Upper lobe of left lung (tissue), 6 donors: ENCODE measurements at places on chromosomes 2 and 18. TPM values are rescaled to one million over a fixed set of nuclear protein-coding genes. Genes with fewer than 3 reads are reported as not detected.

The TTR gene
- total RNA-seq, result 0.86 TPM

The GALNT14 gene
- 2.6 TPM for total RNA-seq

The CDH20 gene
- total RNA-seq, result not detected

The GRB14 gene
- 2.7 TPM for total RNA-seq

The HOXD8 gene
- total RNA-seq, result 0.74 TPM

The SCN7A gene
- 54.0 TPM for total RNA-seq

The UGT1A3 gene
- not detected for total RNA-seq

GRCh38 chr18:25038261-25038660 lies 313.7 kb downstream of the ZNF521 start:
- H3K27ac ChIP-seq, result no peak overlapping the region
- DNase-seq, result peak; percentile 41
- no peaks in the 10 kb centered on the region for H3K36me3 ChIP-seq
- no peak overlapping the region for H3K4me3 ChIP-seq
- peaks cover 3% of the 10 kb centered on the region for H3K4me1 ChIP-seq

- no peak for DNase-seq
- H3K4me3 ChIP-seq, result peak overlapping the region; percentile 73
- peaks cover 11% of the 10 kb centered on the region for H3K36me3 ChIP-seq
- no peaks in the 10 kb centered on the region for H3K27me3 ChIP-seq
Observed at GRCh38 chr18:59357928-59358327, 1.1 kb downstream of the LMAN1 start.

DNA sequence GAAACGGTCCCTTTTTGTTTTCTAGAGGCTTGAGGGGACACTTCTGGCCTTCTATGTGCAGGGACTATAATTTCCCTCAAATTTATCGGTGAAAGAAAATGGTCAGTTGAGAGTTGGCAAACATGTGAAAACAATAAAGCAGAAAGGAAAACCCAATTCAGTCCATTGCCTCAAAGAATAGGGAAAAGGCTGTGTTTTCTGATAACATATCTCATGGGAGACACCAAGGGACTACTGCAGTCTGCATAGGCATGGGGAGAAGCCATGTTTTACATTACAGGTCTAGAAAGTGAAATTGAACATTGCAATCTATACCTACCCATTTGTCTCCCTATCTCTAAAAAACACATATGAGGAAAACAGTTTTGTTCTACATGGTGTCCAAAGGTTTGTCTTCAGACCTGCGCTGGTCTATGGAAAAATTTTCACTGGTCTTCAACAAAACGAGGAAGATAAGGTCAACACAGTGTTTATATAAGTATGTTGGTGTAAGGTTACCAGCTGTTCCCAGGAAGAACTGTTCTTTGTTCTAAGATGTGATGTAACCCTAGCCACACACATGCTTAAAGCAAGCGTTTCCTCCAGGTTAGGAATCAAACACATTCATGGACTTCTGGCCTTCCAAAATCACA lies 179.7 kb downstream of the MREG start:
- DNase-seq, result no peak
- no peak overlapping the region for H3K4me3 ChIP-seq
- H3K27me3 ChIP-seq, result no peaks in the 10 kb centered on the region
- H3K27ac ChIP-seq, result no peak overlapping the region
- H3K4me1 ChIP-seq, result peaks cover 38% of the 10 kb centered on the region

GRCh38 chr2:212156088-212156487 lies 382.5 kb downstream of the ERBB4 start:
- no peaks in the 10 kb centered on the region for H3K4me1 ChIP-seq
- DNase-seq, result no peak
- no peak overlapping the region for H3K4me3 ChIP-seq
- H3K27ac ChIP-seq, result no peak overlapping the region
- H3K27me3 ChIP-seq, result no peaks in the 10 kb centered on the region

DNA sequence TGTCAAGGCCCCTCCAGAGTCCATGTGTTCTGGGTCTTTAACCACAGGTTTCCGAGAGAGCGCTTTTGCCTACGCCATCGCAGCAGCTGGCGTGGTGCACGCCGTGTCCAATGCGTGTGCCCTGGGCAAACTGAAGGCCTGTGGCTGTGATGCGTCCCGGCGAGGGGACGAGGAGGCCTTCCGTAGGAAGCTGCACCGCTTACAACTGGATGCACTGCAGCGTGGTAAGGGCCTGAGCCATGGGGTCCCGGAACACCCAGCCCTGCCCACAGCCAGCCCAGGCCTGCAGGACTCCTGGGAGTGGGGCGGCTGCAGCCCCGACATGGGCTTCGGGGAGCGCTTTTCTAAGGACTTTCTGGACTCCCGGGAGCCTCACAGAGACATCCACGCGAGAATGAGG lies 9.3 kb downstream of the WNT10A start:
- peak; percentile 68 for DNase-seq
- no peak overlapping the region for H3K27ac ChIP-seq
- no peaks in the 10 kb centered on the region for H3K27me3 ChIP-seq
- peaks cover 12% of the 10 kb centered on the region for H3K4me1 ChIP-seq
- H3K36me3 ChIP-seq, result no peaks in the 10 kb centered on the region
- H3K4me3 ChIP-seq, result no peak overlapping the region

- no peak overlapping the region for H3K4me3 ChIP-seq
- H3K36me3 ChIP-seq, result no peaks in the 10 kb centered on the region
- H3K27ac ChIP-seq, result no peak overlapping the region
Observed at GRCh38 chr2:66601624-66602023, 166.7 kb downstream of the MEIS1 start.

GRCh38 chr2:71944183-71944550 lies 203.5 kb downstream of the CYP26B1 start:
- no peaks in the 10 kb centered on the region for H3K4me1 ChIP-seq
- no peak for DNase-seq
- H3K36me3 ChIP-seq, result no peaks in the 10 kb centered on the region
- no peak overlapping the region for H3K27ac ChIP-seq

GRCh38 chr2:225207471-225207870 lies 165.2 kb upstream of the DOCK10 start:
- DNase-seq, result no peak
- H3K27me3 ChIP-seq, result no peaks in the 10 kb centered on the region
- H3K36me3 ChIP-seq, result no peaks in the 10 kb centered on the region
- H3K4me1 ChIP-seq, result no peaks in the 10 kb centered on the region
- no peak overlapping the region for H3K27ac ChIP-seq

DNA sequence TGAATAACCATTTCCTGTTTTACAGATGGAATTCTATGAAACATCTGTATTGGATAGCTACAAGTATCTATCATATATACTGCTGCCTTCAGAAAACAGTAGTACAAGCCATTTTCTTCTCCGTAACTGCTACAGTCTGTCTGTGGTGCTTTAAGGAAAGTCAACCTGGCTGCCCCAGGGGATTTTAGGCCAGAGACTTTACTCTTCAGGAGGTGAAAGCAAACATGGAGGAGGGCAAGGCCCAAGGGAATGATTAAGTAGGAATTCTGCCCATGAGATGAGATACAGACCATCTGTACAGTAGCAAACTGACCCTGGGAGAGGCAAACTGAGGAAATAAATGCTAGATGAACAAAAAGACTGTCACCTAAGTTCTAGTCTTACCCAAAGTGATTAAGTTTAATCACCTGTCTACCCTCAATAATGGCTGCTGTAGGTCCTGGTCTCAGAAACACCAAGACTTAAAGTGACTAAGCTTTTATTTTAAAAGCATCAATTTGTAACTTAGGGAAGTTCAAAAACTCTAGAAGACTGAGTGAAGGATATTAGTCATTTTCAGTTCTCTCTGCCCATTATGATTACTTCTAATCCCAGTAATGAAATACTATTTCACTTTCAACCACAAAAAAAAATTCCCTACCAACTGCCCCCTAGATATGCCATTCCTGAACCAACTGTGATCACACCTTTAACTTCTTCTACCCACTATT lies 14.8 kb downstream of the MBD2 start:
- peaks cover 25% of the 10 kb centered on the region for H3K4me1 ChIP-seq
- no peak overlapping the region for H3K4me3 ChIP-seq
- no peaks in the 10 kb centered on the region for H3K27me3 ChIP-seq

GRCh38 chr2:40103163-40103562 lies 324.1 kb upstream of the THUMPD2 start:
- H3K4me3 ChIP-seq, result no peak overlapping the region
- H3K36me3 ChIP-seq, result no peaks in the 10 kb centered on the region
- no peaks in the 10 kb centered on the region for H3K4me1 ChIP-seq
- H3K27me3 ChIP-seq, result no peaks in the 10 kb centered on the region
- DNase-seq, result no peak

DNA sequence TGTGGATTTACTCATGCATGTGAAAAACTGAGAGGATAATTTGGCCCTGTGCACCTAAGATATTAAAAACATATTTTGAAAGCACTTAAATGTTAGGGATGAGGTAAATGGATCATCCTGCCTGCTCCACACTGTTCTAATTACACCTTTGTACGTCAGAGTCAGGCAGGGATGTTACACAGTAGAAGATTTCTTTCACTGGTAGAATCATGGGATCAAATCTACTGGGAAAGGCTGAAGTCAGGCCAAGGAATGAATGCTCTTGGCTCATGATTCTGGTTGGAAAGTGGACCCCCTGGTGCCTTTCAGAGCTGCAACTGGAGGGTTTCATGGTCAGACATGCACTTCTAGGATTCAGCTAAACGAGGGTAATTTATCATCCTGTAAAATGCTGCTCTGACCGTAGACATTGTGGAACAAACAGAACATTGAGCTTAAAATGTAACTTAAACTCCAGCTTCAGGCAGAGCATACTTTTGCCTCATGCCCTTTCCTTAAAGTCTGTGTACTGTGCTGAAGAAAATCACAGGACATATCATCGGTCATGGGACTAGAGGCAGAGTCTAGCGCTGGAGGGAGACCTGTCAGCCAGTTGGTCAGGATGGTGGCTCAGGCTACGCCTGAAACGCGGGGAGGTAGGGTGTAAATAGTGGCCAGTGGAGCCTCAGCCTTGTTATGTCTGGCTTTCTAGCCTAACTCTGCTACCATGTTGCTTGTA lies 4.9 kb downstream of the KCNE4 start:
- no peaks in the 10 kb centered on the region for H3K27me3 ChIP-seq
- DNase-seq, result no peak
- no peak overlapping the region for H3K27ac ChIP-seq
- peaks cover 21% of the 10 kb centered on the region for H3K4me1 ChIP-seq
- no peaks in the 10 kb centered on the region for H3K36me3 ChIP-seq

- H3K4me3 ChIP-seq, result no peak overlapping the region
- H3K27ac ChIP-seq, result no peak overlapping the region
- no peaks in the 10 kb centered on the region for H3K36me3 ChIP-seq
- no peaks in the 10 kb centered on the region for H3K27me3 ChIP-seq
- H3K4me1 ChIP-seq, result peaks cover 4% of the 10 kb centered on the region
Observed at GRCh38 chr18:8996771-8997432, 105.6 kb upstream of the NDUFV2 start.

DNA sequence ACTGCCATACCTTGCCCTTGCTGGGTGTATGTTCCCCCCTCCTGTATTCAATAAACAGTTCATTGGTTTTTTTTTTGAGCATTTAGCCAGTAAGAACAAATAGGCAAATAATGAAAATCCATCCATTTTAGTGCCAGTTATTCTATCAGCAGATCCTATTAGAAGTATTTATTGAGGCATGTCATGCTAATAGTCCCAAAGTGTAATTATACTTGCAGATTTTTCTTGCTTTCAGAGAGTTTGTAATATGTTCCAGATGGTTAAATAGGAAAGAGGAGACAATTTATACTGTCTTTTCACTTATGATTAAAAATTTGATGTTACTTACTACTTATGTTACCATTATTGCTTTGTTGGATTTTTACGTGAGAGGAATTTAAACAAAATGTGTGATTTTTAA lies 127.6 kb downstream of the NCOA1 start:
- no peaks in the 10 kb centered on the region for H3K4me1 ChIP-seq
- no peak overlapping the region for H3K4me3 ChIP-seq
- no peaks in the 10 kb centered on the region for H3K27me3 ChIP-seq
- no peaks in the 10 kb centered on the region for H3K36me3 ChIP-seq
- H3K27ac ChIP-seq, result no peak overlapping the region

- H3K4me3 ChIP-seq, result no peak overlapping the region
- peak overlapping the region; percentile 17 for H3K27ac ChIP-seq
- H3K36me3 ChIP-seq, result no peaks in the 10 kb centered on the region
- H3K4me1 ChIP-seq, result peaks cover 13% of the 10 kb centered on the region
- no peaks in the 10 kb centered on the region for H3K27me3 ChIP-seq
Observed at GRCh38 chr18:74395648-74396154, 61.4 kb downstream of the DIPK1C start.

- no peak overlapping the region for H3K4me3 ChIP-seq
- no peaks in the 10 kb centered on the region for H3K27me3 ChIP-seq
- no peak for DNase-seq
- H3K27ac ChIP-seq, result no peak overlapping the region
- no peaks in the 10 kb centered on the region for H3K36me3 ChIP-seq
Observed at GRCh38 chr2:161243312-161243711, 64.9 kb upstream of the PSMD14 start.

DNA sequence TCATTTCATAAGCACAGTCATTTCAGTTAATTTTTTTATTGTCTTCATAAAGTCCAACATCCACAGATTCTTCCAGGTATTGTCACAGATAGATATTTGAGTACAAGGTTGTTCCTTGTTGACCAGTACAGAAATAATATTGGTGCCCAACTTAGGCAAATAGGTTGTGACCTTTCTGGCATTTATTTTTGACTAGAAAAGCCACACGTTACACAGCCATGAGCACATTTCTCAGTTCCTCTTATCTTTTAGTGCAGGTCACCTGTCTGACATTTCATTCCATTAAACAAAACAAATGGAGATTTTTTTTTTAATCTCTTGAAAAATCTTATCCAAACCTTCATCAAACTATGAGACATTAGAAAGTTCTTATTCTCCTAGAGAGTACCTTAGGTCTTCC lies 428.8 kb downstream of the ZNF521 start:
- no peaks in the 10 kb centered on the region for H3K27me3 ChIP-seq
- DNase-seq, result no peak
- H3K4me1 ChIP-seq, result no peaks in the 10 kb centered on the region
- H3K36me3 ChIP-seq, result no peaks in the 10 kb centered on the region
- H3K27ac ChIP-seq, result no peak overlapping the region
- no peak overlapping the region for H3K4me3 ChIP-seq

DNA sequence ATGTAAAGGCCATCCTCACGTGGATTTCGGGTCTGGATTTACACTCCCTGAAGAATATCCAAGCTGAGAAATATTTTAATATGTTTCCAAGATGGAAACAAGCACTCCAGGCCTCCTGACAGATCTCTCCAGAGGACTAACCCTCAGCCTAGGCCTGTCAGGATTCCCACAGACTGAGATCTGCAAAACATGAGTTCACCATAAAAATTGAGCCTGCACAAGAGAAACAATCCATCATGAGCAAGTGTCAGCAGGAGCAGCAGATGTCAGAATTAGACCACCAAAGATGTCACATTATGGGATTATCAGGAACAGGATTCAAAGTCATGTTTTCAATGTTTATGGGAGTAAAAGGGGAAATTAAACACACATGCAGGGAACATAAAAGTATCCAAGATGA lies 191.3 kb downstream of the TFCP2L1 start:
- DNase-seq, result no peak
- H3K4me1 ChIP-seq, result no peaks in the 10 kb centered on the region
- no peak overlapping the region for H3K4me3 ChIP-seq

- peak; percentile 15 for DNase-seq
- H3K27ac ChIP-seq, result no peak overlapping the region
- H3K4me1 ChIP-seq, result peaks cover 19% of the 10 kb centered on the region
Observed at GRCh38 chr18:48817021-48817461, 133.7 kb downstream of the SMAD7 start.

- no peak for DNase-seq
- no peaks in the 10 kb centered on the region for H3K36me3 ChIP-seq
- H3K4me3 ChIP-seq, result no peak overlapping the region
- H3K27ac ChIP-seq, result no peak overlapping the region
- H3K4me1 ChIP-seq, result no peaks in the 10 kb centered on the region
- no peaks in the 10 kb centered on the region for H3K27me3 ChIP-seq
Observed at GRCh38 chr2:150916467-150917396, 344.9 kb downstream of the RBM43 start.

- no peaks in the 10 kb centered on the region for H3K4me1 ChIP-seq
- H3K4me3 ChIP-seq, result no peak overlapping the region
- no peaks in the 10 kb centered on the region for H3K27me3 ChIP-seq
Observed at GRCh38 chr2:168992026-168992425, 39.1 kb downstream of the ABCB11 start.
